ENCODE measurements at places on chromosomes 3 and 15.

DNA sequence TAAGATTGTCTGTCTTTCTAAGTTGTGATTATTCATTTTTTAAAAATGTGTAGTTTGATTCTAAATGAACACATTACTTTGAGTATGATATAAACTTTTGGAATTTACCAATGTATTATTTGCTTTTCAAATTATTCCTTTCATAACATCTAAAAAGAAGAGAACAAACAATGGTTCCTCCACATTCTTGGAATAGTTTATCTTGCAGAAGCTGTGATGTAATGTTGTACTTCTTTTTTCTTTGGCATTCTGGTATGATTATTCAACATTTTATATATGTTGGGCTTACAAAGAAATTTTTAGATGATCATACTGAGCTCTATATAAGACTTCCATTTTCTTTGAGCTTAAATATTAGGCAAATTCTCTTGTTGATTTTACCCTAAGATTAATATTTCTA is 419.2 kb downstream of the DIPK2A start:
- DNase-seq: no peak

- peak; percentile 48 for DNase-seq
Measured at GRCh38 chr15:34588046-34588674, 4.7 kb upstream of the GOLGA8B start.

- DNase-seq: no peak
Measured at GRCh38 chr15:63623232-63623969, 26.2 kb downstream of the FBXL22 start.

- DNase-seq: no peak
Measured at GRCh38 chr3:23746441-23746840, 59.3 kb upstream of the UBE2E1 start.

GRCh38 chr15:71448688-71449114 is 333.4 kb downstream of the THSD4 start:
- no peak for DNase-seq

- no peak for DNase-seq
Measured at GRCh38 chr3:125647318-125648014, 52.2 kb upstream of the OSBPL11 start.

All from central memory CD8-positive, alpha-beta T cell (primary cell).